ENCODE measurements at places on chromosomes 4 and X.

- no peak for DNase-seq
Observed at GRCh38 chr4:38857354-38858096, 908 bp upstream of the TLR6 start.

GRCh38 chr4:83362492-83363329, 28.1 kb upstream of the HPSE start:
- no peak for DNase-seq

DNA sequence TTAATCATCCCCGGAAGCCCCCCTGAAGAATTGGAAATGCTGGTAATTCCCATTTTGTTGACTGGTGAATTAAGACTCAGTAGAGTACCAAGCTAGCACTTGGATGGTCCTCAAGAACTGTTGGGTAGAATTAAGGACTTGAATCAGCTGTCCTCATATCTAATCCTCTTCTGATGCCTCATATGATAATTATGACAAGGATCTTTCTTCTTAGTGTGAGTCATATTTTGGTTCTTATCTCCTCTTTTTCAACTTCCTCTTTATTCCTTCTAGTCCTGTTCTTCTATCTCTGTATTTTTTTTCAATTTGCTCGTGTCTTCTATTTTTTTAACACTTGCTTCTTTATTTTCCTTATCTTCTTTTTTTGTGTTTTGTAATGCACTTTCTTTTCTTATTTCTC, 206.3 kb upstream of the ANXA3 start:
- no peak for DNase-seq

GRCh38 chr4:103008875-103009729, 10.4 kb downstream of the SLC9B1 start:
- DNase-seq: no peak

GRCh38 chrX:38513112-38513742, 48.1 kb upstream of the TSPAN7 start:
- no peak for DNase-seq

- no peak for DNase-seq
Observed at GRCh38 chr4:8385611-8386010, 54.9 kb downstream of the ACOX3 start.

DNA sequence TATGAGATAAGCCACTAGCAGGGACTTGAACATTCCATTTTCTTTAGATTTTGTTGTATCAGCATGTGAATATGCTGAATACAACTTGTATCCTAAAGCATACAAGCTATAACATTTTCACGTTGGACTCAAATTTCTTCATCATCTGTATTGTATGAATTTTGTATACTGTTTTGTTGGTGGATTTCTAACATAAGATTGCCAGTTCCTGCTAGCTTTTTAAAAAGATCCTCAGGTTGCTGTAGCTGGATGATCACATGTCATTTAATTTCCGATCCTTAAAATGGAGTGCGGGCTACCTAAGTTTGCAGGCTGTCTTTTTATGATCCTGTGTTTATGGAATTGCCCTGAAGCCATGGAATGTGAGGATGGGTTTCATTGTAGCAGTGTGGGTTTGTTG, 6.9 kb downstream of the PDLIM5 start:
- no peak for DNase-seq

GRCh38 chr4:41631523-41631922, 93.6 kb downstream of the LIMCH1 start:
- no peak for DNase-seq

DNA sequence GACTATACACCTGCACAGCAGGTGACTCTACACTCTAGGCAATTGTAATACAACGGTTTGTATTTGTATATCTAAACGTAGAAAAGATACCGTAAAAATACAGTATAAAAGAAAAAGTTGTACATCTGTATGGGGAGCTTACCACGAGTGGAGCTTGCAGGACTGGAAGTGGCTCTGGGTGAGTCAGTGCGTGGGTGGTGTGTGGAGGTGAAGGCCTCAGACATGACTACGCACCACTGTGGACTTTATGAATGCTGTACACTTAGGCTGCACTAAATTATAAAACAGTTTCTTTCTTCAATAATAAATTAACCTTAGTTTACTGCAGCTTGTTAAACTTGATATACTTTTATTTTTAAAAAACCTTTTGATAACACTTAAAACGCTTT, 85.0 kb upstream of the FAT1 start:
- no peak for DNase-seq

- DNase-seq: no peak
Observed at GRCh38 chr4:166658585-166658984, 575.7 kb downstream of the SPOCK3 start.

GRCh38 chrX:5236749-5237148, 991.9 kb downstream of the NLGN4X start:
- DNase-seq: no peak

DNA sequence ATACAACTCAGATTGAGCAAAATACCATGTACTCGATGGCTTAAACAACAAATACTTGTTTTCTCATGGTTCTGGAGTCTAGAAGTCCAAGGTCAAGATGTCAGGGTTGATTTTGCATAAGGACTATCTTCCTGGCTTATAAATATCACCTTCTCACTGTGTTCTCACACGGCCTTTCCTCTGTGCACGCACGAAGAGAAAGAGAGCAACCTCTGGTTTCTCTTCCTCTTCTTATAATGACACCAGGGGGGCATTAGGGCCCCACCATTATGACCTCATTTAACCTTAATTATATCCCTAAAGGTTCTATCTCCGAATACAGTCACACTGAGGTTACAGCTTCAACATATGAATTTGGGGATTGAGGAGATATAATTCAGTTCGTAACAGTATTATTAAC, 504.0 kb downstream of the MAGEE1 start:
- no peak for DNase-seq

DNA sequence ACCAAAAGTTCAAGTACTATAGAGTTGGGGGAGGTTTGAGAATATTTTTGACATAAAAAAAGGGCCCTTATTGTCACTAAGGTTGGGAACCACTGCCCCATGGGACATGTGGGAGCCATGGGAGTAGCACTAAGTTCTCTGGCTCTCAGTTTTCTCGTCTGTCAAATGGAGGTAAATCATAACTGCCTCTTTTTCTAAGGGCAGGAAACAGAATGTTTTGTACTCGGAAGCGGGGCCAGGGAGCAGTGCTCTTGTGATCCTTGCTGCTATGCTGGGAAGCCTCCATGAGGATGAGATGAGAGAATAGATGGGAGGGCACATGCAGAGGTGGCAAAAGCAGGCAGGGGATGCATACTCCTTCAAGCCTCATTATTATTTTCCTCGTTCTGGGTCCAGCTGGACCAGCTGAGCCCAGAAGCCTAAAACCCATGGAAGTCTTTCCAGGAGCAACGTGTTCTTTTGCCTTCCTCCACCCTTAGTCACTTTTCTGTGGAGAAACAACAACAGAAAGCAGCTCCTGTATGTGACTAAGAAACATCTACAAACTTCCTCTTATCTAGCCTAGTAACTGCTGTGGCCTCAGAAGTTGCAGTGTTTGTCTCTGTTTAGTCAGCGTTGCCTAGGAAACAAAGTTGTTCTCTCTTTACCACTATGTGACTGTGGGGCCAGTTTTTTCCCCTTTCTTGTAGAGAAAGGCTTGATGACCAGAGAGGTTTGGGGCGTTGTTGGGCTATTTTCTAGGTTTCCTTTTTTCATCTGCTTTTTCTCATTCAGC, 64.8 kb downstream of the TSC22D3 start:
- no peak for DNase-seq

DNA sequence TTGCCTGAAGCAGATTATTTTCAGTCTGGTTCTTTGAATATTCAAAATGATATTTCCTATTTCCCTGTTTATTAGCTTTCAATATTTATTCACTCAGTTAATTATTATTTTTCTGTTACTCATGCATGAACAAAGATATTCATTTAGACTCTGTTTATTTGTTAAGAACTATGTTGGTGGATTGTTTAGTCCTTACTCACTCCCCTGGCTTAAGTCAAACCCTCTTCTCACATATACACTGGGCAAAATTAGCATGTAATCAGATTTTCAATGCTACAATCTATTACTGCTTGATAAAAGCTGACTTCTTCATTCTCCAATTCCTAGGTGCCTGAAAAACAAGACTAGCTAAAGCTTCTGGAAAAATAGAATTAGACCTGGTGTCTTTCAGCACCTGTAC, 335.8 kb downstream of the FAT4 start:
- DNase-seq: no peak

GRCh38 chr4:20178902-20179576, 72.7 kb upstream of the SLIT2 start:
- DNase-seq: no peak

GRCh38 chr4:36914106-36914505, 330.4 kb upstream of the NWD2 start:
- no peak for DNase-seq

DNA sequence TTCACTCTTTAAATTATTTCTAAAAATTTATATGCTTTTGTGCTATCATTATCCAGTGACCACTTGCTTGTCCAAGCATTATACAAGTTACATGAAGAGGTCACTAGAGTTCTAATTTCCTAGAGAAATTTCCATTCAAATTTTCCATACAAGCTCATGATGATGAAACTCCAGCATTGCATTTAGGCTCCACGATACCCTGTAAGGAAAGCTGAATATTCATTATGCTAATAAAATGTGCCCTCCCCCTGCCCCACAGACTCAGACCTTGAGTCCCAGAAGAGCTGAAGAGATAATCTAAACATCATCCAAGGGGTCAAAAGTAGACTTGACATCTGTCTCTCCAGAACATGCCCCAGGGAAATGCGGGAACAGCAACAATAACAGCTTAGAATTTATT, 19.6 kb upstream of the FAM156A start:
- DNase-seq: no peak

- no peak for DNase-seq
Observed at GRCh38 chrX:135984791-135985156, 461 bp upstream of the SLC9A6 start.

- no peak for DNase-seq
Observed at GRCh38 chr4:104976262-104976661, 170.4 kb upstream of the TET2 start.

- DNase-seq: no peak
Observed at GRCh38 chrX:123698979-123699520, 33.8 kb downstream of the THOC2 start.

- peak; percentile 34 for DNase-seq
Observed at GRCh38 chr4:108107729-108108382, 60.9 kb downstream of the LEF1 start.

DNA sequence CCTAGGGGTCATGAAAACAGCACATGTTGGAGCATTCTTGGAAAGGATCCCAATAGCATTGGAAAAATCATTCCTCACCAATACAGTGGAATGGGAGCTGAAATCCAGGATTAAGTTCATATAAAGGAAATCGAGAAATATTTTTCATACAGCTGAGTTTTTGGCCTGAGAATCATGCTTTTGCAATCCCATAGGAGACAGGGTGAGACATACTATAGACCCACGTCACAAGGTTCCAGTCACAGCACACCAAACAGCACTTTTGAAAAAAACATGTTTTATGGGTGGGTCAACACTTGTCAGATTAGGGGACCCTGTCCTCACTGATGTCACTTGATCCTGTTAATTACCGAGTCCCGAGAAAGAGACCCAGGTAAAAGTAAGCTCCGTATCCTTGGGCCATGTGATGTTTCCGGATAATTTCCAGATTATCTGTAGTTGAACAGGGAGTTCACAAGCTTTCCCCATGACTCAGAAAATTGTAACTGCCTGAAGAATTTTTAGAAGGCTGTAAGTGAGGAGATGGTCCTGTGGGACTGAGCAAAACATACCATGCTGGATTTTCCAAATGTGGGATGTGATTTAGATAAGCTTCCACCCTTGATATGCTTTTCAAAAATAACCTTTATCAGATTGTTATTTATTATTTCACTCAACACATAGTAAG, 80.9 kb upstream of the TLR3 start:
- no peak for DNase-seq

- DNase-seq: no peak
Observed at GRCh38 chrX:11629593-11630211, 36.0 kb downstream of the ARHGAP6 start.

DNA sequence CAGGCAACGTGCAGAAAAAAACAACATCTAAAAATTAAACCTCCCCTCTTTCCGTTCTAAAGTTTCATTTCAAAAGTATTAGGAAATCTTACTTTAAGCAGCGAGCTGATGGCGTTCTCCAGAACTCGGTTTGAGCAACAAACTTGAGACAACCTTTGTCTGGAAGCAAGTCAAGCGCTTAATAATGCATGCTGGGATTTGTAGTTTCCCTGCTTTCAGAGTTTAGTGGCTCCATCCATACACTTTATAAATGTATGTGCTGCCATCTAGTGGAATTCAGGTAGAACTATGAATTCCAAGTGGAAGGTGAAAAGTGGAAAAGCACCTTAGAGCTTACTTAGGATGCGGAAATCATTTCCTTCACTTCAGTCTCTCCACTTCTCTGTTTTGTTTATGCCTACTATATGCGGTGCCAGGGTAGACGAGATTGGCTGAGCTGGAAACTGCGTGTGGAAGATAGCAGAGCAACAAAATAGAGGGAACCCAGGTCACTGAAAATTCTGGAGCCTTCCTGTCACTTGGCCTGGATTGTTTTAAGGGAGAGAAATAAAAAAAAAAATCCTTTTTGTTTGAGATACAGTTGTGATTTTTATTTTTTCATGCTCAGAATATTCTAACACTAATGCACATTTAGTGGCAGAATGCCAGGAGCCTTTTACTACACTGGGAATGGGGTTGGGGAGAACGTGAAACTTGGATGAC, at the start of gene BDH2:
Gene BDH2, minus strand, starts transcription at position 144 of the 702 bp plus-strand sequence. CDS start 3,580 bp downstream, outside the sequence.
- no peak for DNase-seq

GRCh38 chr4:151934766-151935165, 174.0 kb upstream of the GATB start:
- DNase-seq: no peak

- no peak for DNase-seq
Observed at GRCh38 chr4:3437582-3437936, 4.2 kb upstream of the HGFAC start.

DNA sequence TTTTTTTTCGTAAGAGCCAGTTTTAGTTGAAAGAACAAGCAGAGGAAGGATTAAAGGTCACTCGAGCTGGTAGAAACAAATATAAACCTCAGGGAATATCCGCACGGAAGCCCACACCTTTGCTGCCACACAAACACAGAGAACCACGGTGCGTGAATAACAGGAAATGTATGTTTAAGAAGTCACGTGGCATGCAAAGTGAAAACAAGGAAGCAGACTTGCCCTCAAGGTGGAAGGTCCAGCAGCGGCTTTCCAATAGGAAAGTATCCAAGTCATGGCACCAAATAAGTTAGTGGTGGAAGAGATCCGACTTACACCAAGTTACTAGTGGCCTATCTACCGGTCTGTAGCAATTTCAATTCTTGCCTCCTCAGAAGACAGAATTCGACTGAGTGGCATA, 215.5 kb downstream of the HHIP start:
- no peak for DNase-seq

Data from stimulated activated CD4-positive, alpha-beta T cell treated with anti-CD3 and anti-CD28 coated beads, Interleukin-4, amount 100 ng/mL, for 48 hours (primary cell).